ENCODE measurements at places on chromosomes 7 and 10. TPM values are rescaled to one million over a fixed set of nuclear protein-coding genes. Genes with fewer than 3 reads are reported as not detected.

- DNase-seq = peak; percentile 37
Observed at GRCh38 chr10:73796766-73797165, 11.4 kb downstream of the ZSWIM8 start.

Gene ZNF503
- total RNA-seq = 36.2 TPM

GRCh38 chr10:3636356-3637181, 148.4 kb downstream of the KLF6 start:
- DNase-seq = no peak

Gene AKR1C2
- 22.5 TPM for total RNA-seq

Measured in upper lobe of right lung (tissue), 1 donor.